CD4-positive, alpha-beta memory T cell (primary cell): ENCODE measurements at places on chromosomes 4 and X.

DNA sequence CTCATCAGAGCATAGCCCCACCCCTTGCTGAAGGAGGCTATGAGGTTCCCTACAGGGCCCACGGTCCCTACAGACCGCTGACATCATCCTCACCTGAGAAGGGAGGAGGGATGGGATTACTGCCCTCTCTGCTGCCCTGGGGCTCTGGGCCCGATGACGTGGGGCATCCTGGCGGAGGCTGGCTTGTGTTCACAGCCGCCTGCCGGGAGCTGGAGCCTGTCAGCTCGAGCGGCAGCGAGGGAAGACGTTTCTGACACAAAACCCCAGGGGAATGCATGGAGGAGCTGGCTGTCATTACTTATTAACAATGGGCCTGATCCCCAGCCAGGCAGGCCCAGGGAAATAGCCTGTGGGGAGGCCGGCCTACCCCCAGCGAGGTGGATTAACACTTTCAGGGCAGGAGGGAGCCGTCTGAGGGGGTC is 106.6 kb upstream of the ATP6AP2 start:
- DNase-seq: no peak

GRCh38 chr4:74181219-74181618 is 23.3 kb downstream of the MTHFD2L start:
- no peak for DNase-seq

DNA sequence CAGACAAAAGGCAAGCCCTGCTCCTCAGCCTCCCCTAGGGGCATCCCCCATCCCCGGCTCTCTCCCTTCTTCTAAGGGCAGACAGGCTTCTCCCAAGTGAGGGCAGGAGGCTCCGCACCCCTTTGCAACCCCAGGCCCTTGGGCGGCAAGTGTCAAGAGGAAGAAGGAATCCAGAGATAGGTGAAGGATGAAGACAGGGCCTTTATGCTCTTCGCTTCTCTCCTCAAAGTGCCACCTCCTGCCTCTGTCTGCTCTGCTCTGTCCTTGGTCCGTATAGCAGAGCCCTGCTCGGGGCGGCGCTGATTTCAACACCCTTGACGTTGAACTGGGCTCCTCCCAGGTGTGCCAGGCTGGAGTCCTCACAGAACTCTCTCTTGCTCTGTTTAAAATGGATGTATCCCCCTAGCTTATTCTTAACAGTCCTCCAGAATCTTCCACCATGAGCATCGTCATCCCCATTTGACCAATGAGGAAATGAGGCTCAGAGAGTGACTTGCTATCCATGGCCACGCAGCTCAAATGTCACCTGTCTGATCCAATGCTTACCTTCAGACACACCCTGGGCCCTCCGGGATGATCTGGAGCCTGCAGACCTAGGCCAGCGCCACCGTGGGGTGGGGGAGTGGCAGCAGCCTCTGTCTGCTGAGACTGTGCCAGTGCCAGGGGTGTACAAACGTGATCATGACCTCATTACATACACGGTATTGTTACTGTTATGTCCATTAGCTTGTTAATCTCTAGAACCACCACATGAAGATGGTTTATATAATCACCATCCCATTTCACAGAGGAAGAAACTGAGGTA is 99.8 kb downstream of the PHKA2 start:
- DNase-seq: no peak

DNA sequence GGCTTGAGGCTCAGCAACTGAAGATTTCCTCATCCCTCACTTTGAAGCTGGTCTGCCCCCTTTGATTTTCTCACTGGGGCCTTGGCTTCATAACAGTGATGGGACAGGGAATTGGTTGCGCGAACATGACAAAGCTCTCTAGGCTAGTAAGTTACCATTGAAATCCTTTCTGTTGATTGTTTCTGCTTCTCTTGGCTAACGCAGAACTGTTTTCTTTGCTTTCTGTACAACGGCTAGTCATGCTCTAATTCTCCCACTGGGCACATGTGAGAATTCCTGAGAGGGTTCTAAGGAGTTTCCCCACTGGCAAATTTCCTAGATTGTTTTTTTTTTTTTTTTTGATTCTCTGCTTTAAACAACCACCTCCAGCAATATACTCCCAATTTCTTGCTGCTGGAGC is 738.6 kb downstream of the PCDH7 start:
- DNase-seq: no peak

DNA sequence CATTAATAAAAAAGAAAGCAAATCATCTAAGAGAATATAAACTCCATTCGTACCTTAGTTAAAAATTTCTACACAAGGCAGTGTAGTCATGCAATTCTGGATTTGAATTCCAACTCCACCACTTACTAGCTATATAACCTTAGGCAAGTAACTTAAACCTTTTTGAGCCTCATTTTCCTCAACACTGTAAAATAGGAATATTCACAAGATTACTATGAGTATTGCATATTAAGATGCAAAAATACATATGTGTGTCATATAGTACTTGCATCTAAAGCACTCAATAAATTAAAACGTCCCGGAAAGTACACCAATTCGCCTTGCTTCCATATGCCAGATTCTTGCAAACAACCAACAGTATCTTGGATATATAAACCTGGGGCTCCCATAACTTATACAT is 42.0 kb downstream of the HNRNPD start:
- no peak for DNase-seq

DNA sequence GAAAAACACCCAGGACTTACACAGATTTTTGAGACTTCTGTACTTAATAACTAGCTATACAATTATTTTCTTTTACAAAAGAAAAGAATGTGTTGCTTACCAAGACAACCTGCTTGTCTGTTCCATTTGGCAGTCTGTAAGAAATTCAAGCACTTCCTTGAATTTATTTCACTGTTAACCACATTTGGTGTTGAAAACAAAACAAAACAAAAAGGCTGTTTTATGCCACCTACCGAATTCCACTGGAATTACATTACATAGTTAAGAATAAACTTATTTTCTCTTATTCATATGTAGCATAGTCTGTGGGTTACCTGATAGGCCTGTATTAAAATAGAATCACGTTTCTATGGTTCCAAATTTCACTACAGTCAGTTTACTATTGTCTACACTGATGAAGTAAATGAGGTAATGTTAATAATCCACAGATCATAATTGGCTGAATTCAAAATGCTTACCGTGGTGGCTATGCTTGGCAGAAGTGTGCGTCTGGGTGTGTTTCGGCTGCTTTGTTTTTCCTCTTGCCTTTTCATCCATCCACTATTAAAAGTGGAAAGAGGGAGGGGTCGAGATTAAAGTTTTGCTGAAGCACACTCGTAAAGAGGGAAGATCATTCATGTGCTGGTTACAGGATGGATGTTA is at the start of gene TLR1:
Gene TLR1 (minus strand): TSS at position 138 of the 642 bp plus-strand sequence. CDS start 5,960 bp downstream, outside the sequence.
- DNase-seq: peak; percentile 71

GRCh38 chr4:8834681-8835220 is 36.9 kb downstream of the HMX1 start:
- DNase-seq: no peak

GRCh38 chrX:97556359-97556758 is 672.7 kb downstream of the RPA4 start:
- DNase-seq: no peak

- DNase-seq: no peak
Observed at GRCh38 chrX:154077101-154077500, 20.4 kb downstream of the MECP2 start.

DNA sequence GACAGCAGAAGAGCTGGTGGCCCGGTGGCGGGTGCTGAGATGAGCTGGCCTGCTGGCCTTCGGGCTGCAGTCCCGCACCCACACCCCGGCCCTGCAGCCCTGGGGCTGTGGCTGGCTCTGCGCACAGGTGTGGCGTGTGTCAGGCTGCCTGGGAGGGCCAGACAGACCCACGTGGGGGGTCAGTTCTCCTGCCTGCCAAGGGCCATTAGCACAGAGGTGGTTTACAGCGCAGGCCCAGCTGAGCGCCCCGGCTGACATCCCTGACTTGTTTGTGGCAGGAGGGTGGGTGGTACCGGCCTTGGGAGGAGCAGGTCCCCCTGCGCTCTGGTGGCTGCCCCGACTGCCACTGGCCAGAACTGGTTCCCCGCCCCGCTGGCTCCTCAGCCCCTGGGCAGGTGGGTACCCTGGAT is 9.4 kb upstream of the HGFAC start:
- no peak for DNase-seq

DNA sequence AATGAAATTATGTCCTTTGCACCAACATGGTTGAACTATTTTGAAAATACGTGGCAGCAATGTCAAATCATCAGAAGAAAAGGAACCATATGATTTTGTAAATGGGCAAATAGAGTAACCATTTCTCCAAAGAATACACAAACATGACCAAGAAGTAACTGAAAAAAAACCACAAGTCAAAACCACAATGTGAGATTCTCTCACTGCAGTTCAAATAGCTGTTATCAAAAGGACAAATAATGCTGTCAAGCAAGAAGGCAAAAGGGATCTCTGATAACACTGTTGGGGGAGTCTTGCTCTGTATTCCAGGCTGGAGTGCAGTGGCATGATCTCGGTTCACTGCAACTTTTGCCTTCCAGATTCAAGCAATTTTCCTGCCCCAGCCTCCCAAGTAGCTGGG is 280.8 kb upstream of the ZCCHC13 start:
- no peak for DNase-seq

GRCh38 chr4:55079451-55080173 is 45.8 kb downstream of the KDR start:
- DNase-seq: no peak

DNA sequence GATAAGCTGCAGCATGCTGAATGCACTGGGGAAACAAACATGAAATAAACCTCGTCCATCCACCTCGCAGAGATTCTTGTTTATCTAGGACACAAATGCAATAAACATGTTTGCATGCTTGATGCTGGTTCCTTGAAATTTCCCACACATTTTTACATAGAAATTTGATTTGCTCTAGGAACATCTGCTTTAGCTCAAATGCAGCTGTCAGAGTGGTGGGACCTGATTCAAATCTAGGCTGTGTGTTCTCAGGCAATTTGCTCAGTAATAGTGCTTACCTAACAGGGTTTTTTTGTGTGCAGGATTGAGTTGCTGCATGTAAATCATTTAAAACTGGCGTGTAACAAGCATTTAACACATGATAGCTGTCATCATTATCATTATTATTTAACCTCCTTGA is 293.1 kb downstream of the QDPR start:
- no peak for DNase-seq

DNA sequence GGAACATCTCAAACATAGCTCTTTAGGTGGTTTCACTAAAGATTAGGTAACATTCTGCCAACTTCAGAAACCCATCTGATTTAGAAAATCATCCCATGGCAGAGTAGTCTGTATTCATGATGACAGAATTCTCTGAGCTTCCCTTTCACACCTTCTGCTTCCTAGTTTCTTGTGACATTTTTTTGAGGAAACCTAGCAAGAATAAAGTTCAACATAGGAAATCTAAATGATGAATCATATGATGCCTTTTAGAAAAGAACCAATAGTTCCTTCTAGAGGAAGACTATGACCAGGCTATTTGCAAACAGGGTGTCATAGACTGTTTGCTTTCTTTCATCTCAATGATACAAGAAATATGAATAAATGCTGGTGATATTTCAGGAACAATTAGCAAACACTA is 49.8 kb upstream of the CAMK2D start:
- no peak for DNase-seq

DNA sequence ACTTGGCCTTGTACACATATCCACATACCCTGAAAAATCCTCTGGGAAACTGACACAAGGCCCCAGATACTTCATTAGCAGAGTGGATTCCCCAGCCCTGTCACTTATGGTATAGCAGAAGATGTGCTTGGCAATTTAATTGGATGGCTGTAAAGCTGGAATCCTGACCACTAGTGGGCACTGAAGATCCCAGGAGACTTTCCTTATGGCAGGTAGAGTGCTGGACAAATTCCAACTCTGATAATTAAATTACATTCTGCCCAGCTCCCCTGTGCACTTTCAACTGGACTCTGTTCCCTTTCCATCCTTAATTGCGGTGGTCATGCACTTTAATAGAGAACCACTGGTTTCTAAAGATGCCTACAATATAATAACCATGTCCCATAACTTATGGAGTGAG is 119.8 kb downstream of the DCK start:
- no peak for DNase-seq

GRCh38 chr4:22338796-22339195 is 177.1 kb downstream of the ADGRA3 start:
- DNase-seq: no peak

DNA sequence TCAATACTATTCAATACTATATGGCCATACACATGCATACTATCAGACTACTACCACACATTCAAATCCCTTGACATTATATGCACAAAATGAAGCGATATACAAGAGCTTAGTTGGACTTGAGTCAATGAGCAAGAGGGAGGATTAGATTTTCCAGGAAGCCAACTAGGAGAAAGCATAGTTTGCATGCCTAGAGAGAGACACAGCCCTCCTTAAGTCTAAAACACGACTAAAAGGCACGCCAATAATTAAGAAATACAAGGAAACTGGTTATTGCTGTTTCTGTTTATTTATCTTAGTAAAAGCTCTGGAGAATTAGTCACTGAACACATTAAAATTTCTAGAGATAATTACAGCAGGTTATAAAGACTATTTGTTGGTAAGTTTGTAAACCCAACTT is 21.8 kb downstream of the MBNL3 start:
- DNase-seq: no peak
